ENCODE measurements at places on chromosomes 2 and 18. TPM values are rescaled to one million over a fixed set of nuclear protein-coding genes. Genes with fewer than 3 reads are reported as not detected.

Gene INPP1
- 27.2 TPM for total RNA-seq

Gene C2orf80
- total RNA-seq = not detected

Gene SLC4A5
- total RNA-seq = 5.2 TPM

Gene REG1B
- 11.0 TPM for total RNA-seq

Gene CDH20
- total RNA-seq = 0.16 TPM

Gene MAP3K19
- total RNA-seq = not detected

Gene SESTD1
- total RNA-seq = 93.5 TPM

Gene KYNU
- total RNA-seq = 6.4 TPM

Gene TRIM43
- total RNA-seq = not detected

Gene SMYD1
- not detected for total RNA-seq

Gene PTPRN
- total RNA-seq = not detected

Gene STAMBP
- total RNA-seq = 34.8 TPM

Gene PLGLB2
- not detected for total RNA-seq

Gene UGT1A10
- total RNA-seq = not detected

Gene CDK5R2
- total RNA-seq = not detected

Gene SGPP2
- 89.8 TPM for total RNA-seq

Gene DIPK1C
- 0.09 TPM for total RNA-seq

Gene SALL3
- 2.0 TPM for total RNA-seq

Gene CPO
- 0.41 TPM for total RNA-seq

Gene CDCA7
- total RNA-seq = 2.0 TPM

Gene VIT
- total RNA-seq = not detected

Gene MPPE1
- total RNA-seq = 71.8 TPM

Gene UGT1A5
- 2.1 TPM for total RNA-seq

Gene CTAGE1
- total RNA-seq = not detected

Gene HES6
- total RNA-seq = 5.2 TPM

Gene CPLX4
- not detected for total RNA-seq

Gene GMCL1
- 14.0 TPM for total RNA-seq

Gene MTCL1
- total RNA-seq = 15.3 TPM

Gene MTLN
- total RNA-seq = 48.8 TPM

Gene FKBP1B
- 11.8 TPM for total RNA-seq

Gene VWA3B
- 0.35 TPM for total RNA-seq

Gene TFCP2L1
- total RNA-seq = 172 TPM

Gene PSD4
- 42.0 TPM for total RNA-seq

Gene IL1F10
- not detected for total RNA-seq

Gene SANBR
- total RNA-seq = 9.0 TPM

Gene MYL1
- not detected for total RNA-seq

Gene TMEM131
- 38.4 TPM for total RNA-seq

Gene HOXD13
- total RNA-seq = not detected

Gene TSHZ1
- 31.3 TPM for total RNA-seq

Gene DCDC2C
- total RNA-seq = not detected

Gene CXCR1
- total RNA-seq = 0.09 TPM

Gene NOSTRIN
- total RNA-seq = 50.2 TPM

Gene NOL4
- 1.1 TPM for total RNA-seq

Gene LINC00305
- not detected for total RNA-seq

Gene ADCYAP1
- total RNA-seq = 11.1 TPM

Gene ACVR1C
- total RNA-seq = 0.79 TPM

Gene TMEM178A
- 5.7 TPM for total RNA-seq

Gene LBX2
- total RNA-seq = 2.5 TPM

Gene LAMA3
- total RNA-seq = 66.0 TPM

Gene DNER
- total RNA-seq = 16.5 TPM

Gene SERPINB5
- not detected for total RNA-seq

Gene PPP3R1
- total RNA-seq = 50.8 TPM

Gene VWC2L
- 0.09 TPM for total RNA-seq

Gene ROCK2
- total RNA-seq = 58.3 TPM

Gene CREG2
- total RNA-seq = 0.69 TPM

Gene RESP18
- total RNA-seq = not detected

Gene ALPI
- 0.09 TPM for total RNA-seq

Gene MBP
- total RNA-seq = 61.2 TPM

Gene EVX2
- total RNA-seq = not detected

Data from kidney (tissue), 22 donors.